NCI-H1092 (cell line): ENCODE measurements at places on chromosomes 3 and 15.

DNA sequence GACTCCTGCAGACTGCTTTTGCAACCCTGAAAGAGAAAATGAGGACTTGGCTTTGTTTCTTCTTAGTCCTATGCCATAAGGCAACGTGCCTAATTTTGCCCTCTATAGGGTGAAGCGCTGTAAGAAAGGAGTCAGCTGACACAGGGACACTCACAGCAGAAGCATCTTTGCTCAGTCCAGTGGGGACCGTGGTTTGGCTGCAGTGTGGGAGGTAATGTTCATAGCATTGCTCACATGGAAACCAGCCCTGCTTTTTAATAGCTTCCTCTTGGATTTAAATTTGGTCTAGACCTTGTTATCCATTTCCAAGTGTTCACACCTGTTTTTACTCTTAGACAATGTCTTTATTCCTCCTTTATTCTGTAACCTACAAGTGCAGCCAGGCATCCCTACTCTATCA lies 1032.1 kb downstream of the NTRK3 start:
- no peak for DNase-seq

DNA sequence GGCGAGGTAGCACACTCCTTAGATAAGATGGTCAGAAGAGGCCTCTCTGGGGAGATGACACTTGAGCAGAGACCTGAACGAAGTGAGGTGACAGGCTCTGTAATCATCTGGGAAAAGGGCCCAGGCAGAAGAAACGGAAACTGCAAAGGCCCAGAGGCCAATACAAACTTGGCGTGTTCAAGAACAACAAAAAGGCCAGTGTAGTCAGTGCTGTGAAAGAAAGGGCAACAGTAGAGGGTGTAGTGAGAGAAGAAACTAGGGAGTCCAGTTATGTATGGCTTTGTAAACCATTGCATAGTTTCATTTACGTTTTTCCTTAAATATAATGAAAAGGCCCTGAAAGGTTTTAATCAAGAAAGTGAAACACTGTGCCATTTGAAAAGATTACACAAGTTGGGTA lies 31.8 kb downstream of the PLD1 start:
- no peak for DNase-seq

GRCh38 chr3:69079269-69080159 lies 651 bp downstream of the UBA3 start:
- no peak for DNase-seq

- DNase-seq, result no peak
These were observed at the start of gene LOXL1 for GRCh38 chr15:73926219-73927002. LOXL1 (plus strand) TSS chr15:73926462; CDS start chr15:73926784, 322 bp downstream.

DNA sequence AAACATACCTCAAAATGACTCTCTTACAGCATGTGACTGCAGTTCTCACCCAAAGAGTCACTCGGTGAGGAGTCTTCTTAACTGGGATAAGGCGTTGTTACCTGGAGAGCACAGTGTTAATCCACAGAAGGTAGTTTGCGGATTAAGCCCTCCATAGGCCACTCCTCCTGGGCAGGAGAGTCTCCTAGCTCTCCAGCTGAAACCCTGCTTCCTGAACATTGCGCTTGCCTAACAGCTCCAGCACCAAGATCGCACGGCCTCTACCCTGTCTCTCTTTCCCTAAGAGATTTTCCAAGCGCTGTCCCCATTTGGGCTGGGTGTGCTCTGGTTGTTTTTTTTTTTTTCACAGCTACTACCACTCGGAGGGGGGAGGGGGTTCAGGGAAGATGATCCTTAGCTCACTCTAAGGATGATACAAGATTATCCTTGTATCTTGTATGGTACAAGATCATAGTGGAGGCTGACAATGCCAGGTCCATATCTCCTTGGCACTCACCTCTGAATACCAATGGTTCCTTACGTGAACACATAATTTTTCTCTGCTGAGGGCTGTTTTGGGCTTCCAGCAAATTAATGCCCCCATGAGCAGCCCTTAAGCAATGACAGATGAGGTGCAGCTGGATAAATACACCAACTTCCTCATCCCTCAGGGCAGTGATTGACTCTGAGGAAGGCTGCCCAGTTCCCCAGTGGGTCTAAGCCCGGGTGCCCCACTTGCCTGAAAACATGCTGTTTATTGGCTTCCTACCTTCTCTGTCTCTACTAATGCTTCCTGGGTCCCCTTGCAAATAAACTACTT lies 185.2 kb upstream of the TSC22D2 start:
- no peak for DNase-seq

DNA sequence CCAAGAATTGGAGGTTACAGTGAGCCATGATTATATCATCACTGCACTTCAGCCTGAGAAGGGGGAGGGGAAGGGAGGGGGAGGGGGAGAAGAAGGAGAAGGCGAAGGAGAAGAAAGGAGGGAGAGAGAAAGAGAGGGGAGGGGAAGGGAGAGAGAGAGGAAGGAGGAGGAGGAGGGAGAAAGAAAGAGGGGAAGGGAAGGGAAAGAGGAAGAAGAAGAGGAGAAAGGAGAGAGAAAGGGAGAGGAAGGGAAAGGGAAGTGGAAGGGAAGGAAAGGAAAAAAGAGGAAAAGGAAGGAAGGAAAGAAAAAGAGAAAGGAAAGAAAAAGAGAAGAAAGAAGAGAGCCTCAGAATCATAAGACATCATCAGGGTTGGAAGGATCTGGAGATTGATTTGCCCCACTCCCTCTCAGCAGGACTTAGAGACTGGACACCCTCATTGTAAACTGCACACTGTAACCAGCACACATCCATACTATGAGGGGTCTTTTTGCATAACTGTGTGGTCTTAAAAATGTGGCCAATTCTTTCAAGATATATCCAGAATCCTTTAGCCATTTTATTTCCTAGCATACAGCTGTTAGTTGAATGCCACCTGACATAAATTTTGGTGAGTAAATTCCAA lies 130.9 kb downstream of the CMSS1 start:
- no peak for DNase-seq

- no peak for DNase-seq
These were observed 30.6 kb downstream of the CRTC3 start for GRCh38 chr15:90560229-90560776.

DNA sequence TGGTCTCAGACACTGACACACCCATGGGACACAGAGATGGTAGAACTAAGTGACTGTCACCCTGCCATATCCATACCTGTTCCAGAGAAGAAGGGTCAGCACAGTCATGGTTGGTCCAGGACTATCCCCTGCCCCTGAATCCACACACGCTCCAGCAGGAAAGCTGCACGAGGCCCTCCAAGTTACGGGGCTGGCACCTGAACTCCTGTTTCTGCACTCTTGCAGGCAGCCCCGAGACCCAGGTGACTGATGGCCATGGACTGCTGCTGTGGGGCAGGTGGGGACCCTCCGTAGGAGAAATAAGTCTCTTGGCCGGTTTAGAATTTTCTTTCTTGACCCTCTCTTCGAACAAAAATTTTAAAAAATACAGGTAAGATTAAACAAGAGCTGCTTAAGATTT lies 30.6 kb downstream of the CHDH start:
- DNase-seq, result no peak

- DNase-seq, result no peak
These were observed 69.3 kb downstream of the SATB1 start for GRCh38 chr3:18355832-18356231.

- no peak for DNase-seq
These were observed 60.0 kb downstream of the NR1I2 start for GRCh38 chr3:119841808-119842471.

- DNase-seq, result no peak
These were observed 37.0 kb downstream of the LARS2 start for GRCh38 chr3:45425237-45425933.

- no peak for DNase-seq
These were observed 5.6 kb downstream of the MYO1E start for GRCh38 chr15:59367022-59367451.

DNA sequence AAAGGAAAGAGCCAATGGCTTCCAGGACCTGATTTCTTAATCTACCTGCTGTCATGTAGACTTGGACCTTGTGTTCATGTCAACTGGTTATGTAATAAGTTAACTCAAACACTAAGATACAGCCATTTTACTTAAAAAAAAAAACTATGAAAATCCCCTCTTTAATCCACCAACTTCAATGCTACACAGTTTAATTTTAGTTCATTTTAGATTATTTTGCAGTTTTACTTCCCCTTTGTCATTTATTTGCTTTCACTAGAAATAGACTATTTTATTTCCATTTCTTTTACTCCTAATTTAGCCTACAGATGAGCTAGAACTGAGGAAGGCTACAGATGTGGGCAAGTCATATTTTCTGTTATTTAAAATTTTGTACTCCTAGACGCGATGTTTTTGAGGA lies 10.7 kb upstream of the DNAJC13 start:
- DNase-seq, result no peak

DNA sequence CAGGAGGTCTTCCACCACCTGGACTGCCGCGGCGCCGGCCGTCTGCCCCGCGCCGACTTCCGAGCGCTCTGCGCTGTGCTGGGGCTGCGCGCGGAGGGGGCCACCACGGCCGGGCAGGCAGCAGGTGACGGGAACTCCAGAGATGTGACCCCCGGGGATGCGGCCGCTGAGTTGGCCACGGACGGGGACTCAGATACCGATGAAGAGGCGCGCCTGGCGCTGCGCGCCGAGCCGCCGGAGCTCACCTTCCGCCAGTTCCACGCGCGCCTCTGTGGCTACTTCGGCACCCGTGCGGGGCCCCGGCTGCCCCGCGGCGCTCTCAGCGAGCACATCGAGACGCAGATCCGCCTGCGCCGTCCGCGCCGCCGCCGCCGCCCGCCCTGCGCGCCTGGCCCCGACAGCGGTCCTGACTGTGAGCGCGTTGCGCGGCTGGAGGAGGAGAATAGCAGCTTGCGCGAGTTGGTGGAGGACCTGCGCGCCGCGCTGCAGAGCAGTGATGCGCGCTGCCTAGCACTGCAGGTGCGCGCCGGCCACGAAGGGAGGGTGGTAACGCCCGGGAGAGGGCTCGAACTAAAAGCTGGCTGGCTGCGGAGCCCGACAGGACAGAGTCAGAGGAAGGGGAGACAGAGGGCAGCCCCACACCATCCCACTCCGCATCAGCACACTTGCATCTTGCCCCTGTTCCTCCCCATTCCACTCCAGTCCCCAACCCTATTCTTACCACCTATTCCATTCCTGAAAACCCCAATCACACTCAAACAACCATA lies 885 bp downstream of the EFCC1 start:
- no peak for DNase-seq

- no peak for DNase-seq
These were observed 44.2 kb upstream of the IGDCC4 start for GRCh38 chr15:65466901-65467300.

DNA sequence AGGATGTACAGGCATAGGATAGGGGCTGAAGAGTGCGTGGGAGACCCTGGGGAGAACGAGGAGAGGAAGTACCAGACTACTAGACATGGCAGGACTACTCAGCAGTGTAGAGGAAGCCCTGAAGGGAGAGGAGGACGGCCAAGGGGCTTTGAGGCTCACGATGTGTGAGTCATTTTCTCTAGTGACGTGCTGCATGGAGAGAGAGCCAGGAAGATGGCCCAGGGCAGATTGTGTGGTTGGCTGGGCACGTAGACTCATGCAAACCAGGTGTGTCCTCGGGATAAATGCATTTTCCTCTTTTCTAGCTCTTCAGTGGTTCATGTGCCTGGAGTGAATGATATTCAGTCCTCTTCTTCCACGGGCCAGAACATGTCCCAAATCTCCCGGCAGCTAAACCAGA lies 115.0 kb upstream of the ABHD17C start:
- DNase-seq, result no peak

DNA sequence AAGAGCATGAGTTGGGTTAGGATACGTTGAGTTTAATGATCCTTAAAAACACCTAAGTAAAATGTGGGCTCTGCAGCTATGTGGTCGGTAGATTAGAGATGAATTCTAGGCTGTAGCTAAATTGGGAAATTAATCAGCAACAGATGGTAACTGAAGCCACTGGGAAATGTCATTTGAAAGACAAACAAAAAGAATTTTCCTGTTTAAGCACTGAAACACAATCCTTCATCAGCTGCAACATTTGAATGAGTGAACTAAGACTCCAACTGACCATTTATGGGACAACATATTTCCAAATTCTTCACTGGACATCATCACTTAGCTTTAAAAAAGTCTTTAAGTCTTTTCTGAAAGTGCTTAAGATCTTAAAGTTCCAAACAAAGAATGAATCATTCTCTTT lies 226.9 kb downstream of the ZNF385D start:
- no peak for DNase-seq

DNA sequence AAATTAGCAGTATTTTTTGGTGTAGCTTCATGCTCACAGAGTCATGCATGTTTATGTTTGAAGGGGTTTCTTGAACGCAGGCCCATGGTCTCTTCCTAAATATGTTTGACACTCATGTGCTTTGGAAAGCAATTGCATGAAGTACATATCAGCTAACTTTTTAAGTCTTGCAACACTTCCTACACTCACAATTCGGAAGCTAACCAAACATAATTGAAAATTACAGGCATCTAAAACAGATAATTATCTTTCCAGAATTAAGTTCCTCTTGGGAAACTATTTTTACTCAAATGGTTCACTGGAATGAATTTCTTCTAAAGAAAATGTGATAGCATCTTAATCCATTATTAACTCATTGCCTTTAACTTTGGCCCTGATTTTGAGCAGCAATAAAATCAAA lies 438.9 kb downstream of the RAP2B start:
- DNase-seq, result no peak

GRCh38 chr15:31489801-31490646 lies 163.4 kb downstream of the KLF13 start:
- DNase-seq, result no peak

DNA sequence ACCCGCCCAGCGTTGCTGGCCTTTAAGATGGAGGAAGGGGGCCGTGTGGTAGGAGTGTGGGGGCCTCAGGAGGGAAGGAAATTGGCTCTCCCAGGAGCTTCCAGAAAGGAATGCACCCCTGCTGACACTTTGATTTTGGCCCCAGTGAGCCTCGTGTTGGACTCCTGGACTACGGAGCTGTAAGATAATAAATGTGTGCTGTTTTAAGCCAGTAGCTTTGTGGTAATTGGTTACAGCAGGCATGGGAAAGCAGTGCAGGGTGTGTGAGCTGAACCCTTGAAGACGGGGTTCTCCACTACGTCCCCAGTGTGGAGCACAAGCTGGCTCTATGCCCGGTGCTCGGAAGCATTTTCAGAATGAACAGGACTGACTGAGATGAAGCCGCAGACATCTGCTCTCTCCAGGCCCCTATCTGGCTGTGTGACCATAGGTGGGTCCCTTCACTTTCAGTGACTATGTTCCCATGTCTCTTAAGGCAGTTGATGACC lies 22.9 kb upstream of the CGNL1 start:
- no peak for DNase-seq

DNA sequence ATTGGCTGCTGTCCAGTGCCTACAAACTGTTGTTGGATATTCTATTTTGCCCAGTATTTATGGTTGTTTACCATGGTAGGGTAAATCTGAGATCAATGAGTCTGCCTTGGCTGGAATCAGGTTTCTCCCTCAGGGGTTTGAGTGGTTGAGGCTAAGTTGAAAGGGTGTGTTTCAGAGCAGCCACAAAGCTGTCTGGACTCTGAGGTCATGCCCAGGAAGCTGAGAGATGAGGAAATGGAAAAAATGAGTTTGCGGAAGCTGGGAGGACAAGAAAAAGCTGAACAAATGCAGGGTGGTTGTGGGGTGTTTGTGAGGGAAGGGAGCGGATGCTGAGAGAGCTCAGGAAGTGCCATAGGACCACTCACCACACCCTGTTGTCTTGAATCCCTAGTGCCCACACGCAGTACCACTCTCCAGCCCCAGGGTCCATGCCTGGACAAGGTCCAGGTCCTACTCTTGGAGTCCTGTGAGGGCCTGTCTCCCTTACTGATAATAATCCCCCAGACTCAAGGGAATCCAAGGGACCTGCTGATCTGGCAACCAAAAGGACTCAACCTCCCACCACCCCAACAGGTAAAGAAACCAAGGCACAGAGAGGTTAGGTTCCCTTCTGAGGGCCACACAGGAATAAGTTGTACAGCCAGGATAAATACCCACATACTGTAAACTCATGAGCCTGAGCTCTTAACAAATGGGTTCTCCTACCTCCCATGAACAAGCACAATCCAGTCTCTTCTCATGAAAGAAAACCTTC lies 81.6 kb downstream of the PPCDC start:
- DNase-seq, result peak; percentile 2
